ENCODE measurements at places on chromosomes 2 and 18.

DNA sequence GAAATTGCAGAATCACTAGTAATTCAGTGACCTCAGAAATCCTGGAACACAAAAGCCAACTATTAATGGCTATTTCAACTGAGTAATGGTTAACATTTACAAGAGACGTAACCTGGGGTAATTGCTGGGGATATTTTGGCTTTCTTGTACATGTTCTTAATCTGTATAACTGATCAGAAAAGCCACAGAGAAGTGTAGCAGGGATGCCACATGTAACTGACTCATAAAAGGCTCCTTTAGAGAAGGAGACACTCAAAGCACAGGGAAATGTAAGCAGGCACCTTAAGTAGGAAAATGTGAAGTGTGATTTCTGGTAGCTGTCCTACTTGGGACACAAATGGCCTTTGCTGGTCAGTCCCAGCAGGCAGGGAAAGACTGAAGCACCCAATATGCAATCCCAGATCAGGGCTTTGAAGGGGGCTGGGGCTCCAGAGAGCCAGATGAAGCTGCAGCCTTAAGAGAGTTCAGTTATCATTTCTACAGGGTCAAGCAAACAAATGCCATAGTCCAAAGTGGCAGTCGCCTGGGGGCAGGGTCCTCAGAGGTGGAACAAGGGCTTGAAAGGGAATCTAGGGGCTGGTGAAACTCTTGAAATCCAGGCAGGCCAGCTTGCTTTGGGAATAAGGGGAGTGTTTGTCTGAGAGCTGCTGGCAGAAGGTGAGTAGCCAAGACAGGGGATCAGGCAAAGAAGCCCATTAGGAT is 7.2 kb upstream of the SPOPL start:
- no peak for DNase-seq

DNA sequence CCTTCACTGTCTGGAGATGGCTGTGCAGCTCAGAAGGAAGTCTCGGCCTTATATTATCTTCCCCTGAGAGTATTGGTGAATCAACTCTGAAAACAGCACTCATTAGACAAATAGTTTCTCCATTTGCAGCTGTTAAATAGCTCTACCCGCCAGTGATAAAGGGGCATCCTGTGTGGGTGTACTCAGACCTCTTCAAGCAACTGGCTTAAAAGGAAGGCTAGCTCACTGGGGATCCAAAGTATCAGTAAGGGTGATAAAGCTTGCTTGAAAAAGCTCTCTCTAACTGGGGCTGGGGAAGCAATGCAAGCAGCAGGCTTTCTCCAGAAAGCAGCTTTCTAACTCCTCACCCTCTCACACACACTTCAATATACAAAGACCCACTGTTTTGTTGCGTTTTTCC is 64.9 kb upstream of the PSMD14 start:
- no peak for DNase-seq

DNA sequence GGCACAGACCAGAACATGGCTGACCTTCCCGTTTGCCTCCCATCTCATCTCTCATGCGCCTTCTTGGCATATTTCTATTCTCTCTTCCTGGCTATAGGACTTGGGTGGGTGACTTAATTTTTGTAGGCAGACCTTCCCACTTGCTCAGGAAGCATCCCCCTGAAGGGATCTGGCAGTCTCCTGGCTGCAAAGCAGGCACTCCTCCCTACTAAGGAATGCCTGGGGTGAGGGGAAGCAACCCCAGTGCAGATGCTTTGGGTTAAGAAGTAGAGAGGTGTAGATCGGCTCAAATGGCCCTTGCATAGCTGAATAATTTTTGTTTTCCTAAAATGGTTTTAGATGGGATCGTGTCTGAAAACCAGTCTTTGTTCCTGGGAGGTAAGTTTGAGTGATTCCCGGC is 17.6 kb downstream of the MCFD2 start:
- DNase-seq = no peak

- DNase-seq = no peak
These were observed 14.8 kb downstream of the MOGAT1 start for GRCh38 chr2:222686086-222686750.

GRCh38 chr2:238946318-238947242 is 98.7 kb downstream of the TWIST2 start:
- DNase-seq = no peak

DNA sequence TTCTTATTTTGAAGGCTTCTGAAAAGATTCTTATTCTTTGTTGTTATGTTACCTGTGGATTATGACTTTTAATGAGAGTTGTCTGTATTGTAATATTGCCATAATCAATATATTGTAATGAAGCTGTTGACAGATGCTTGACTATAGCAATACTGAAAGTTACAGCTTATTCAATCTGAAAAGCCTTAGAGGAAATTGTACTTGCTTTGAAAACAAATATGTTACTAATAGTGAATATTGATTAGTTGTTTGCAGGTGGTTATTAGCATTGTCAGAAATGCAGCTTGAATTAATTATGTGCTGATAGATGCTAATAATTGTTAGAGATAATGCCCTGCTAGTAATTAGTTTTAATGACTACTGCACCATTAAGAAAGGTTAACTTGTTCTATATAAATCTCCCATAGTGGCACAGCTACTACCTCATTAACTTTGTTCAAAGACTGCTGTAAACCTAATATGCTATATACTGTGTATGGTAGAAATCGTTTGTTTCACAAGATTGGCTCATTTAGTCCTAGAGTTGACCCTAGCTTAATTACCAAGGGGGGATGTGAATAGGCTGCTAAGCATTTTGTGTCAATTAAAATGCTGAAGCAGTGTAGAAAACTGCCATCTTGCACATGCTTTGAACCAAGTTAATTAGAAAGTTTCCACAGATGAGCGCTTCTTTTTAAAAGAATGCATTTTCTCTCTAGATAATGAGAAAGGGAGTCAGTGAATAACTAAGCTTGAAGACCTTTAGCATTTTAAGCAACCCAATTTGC is 30.5 kb downstream of the SLC39A10 start:
- no peak for DNase-seq

DNA sequence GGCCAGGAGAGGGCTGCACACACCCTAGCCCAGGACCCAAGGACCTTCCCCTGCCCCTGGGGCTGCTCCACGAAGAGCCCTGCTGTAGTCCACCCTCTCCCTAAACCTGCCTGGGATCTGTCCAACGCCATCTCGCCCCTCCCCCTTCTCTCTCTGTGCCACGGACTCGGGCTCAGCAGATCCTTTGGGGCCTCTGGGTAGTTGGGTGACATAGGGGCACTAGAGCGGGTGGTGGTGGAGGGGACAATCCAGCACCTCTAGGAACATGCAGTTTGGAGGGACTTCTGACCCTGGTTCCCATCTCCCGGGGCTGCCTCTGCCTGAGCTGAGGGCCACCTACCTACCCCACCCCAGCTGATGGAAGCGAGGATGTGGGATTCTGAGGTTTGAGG is 7.3 kb upstream of the CRYBA2 start:
- no peak for DNase-seq

- no peak for DNase-seq
These were observed 112.2 kb upstream of the COPS8 start for GRCh38 chr2:236973343-236973980.

- no peak for DNase-seq
These were observed 3.4 kb upstream of the PDCD1 start for GRCh38 chr2:241862093-241862492.

GRCh38 chr2:230575642-230576324 is 136.9 kb upstream of the CAB39 start:
- DNase-seq = no peak

DNA sequence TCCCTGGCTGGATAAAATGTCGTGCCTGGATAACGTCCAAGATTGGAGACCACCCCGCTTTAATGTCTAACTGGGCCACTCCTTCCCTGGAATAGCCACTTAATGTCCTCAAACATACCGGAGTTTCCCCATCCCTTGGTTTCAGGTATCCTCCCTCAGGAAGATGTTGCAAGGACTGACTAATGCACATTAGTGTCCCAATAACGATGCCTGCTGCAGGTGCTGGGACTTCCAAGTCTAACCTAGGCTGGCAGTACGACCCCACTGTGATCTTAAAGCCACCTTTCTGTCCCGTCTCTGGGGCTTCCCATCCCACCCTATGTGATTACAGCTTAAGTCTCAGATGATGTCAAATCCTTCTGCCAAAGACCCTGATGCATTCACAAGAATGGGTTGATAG is 1.1 kb upstream of the ATP6V1C2 start:
- no peak for DNase-seq

GRCh38 chr18:57080479-57080878 is 66.4 kb upstream of the BOD1L2 start:
- no peak for DNase-seq

DNA sequence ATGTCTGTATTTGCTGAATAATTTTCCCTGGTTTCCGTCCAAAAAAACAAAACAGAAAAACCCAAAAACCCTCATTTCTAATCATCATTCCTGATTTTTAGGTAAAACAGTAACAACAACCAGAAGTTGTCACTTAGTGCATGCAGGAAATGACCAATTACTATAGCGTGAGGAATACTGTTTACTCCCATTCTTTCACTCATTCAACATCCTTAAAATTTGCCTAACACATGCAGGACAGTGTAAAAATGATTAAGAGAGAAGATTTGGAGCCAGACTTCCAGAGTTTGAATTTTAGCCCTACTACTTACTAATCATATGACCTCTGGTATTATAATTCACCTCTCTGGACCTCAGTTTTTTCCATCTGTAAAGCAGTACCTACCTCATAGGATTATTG is 83.1 kb downstream of the FIGN start:
- DNase-seq = no peak

DNA sequence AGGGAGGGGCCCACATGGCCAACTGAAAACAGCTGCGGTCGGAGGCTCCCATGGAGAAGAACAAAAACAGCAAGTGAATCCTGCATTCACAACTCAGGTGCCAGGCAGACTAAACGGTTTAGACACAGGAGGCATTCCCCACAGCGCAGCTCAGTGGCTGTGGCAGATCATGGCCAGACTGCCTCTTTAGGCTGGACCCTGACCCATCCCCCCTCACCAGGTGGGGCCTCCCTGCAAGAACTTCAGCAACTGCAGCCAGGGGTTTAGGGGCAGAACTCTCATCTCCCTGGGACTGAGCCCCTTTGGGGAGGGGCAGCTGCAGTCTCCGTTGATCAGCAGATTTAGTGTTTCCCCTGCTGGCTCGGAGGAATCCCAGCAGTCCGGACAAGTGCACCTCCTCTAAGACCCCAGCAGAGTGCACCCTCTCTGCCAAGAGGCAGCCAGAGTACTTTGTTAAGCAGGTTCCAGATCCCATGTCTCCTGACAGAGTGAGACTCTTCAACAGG is 346.7 kb downstream of the SS18 start:
- DNase-seq = no peak

DNA sequence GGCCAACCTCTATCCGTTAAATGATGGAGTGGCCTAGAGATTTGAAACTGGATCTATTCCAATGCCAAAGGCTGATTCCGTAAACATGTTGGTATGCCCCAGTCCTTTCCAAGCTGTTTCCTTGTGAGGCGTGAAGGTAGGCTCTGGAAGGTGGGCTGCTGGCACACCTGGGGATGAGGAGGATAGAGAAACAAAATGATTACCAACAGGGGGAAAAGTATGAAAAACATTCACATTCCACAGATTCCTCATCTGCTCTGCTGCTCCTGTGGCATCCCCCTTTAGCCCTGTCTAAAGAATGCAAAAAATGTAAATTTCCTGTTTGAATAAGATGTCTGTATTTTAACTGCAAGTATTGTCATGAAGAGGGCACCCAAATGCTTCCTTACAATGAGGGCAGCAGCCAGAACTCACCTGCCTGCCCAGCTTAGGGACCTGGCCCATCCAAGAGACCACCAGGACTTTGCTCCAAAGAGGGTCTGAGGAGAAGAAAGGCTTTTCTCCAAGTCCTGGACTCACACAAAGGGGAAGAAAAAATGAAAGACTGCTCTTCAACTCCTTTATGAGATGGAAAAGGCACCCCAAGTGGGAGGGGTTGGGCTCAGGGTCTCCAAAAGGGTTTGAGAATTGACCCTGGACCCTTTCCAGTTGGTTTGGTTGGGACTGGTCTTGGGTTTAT is 132.3 kb upstream of the PELI1 start:
- DNase-seq = no peak

DNA sequence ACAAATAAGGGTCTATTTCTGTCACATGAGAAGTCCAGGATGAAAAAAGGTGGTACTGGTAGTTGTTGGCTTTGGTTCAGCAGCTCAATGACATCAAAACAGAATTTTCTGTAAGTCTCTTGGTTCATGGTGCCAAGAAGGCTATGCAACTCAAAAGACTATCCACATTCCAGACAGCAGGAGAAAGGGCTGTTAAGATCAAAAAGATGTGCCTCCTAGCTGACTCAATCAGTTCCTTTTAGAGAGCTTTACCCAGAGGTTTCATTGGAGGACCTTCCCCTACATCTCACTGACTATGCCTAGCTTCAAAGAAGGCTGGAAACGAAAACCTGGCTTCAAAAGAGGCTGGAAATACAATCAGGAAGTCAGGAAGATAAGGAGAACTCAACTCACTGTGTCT is 98.0 kb downstream of the DYM start:
- DNase-seq = no peak

- peak; percentile 65 for DNase-seq
These were observed 174.2 kb downstream of the MIB1 start for GRCh38 chr18:21914739-21915319.

DNA sequence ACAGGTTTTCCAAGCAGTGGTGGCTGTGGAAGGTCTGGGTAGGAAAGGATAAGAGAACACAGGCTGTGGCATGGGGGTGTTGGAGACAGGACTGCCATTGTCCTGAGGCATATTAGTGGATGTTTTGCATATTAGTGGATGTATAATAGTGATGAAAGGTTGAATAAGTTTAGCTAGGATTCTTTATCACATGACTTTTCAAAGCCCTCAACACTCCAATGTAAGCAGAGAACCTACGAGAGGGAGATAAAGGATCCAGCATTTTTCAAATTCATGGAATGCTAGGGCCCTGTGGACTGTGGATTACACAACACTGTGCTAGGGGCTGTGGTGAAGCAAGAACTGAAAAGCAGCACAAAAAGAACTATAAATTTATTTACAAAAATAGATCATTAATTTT is 63.2 kb downstream of the POLE4 start:
- DNase-seq = no peak

GRCh38 chr2:178397002-178397605 is 53.9 kb downstream of the PRKRA start:
- no peak for DNase-seq

- peak; percentile 99 for DNase-seq
These were observed 82.2 kb downstream of the ADD2 start for GRCh38 chr2:70685771-70686171.

DNA sequence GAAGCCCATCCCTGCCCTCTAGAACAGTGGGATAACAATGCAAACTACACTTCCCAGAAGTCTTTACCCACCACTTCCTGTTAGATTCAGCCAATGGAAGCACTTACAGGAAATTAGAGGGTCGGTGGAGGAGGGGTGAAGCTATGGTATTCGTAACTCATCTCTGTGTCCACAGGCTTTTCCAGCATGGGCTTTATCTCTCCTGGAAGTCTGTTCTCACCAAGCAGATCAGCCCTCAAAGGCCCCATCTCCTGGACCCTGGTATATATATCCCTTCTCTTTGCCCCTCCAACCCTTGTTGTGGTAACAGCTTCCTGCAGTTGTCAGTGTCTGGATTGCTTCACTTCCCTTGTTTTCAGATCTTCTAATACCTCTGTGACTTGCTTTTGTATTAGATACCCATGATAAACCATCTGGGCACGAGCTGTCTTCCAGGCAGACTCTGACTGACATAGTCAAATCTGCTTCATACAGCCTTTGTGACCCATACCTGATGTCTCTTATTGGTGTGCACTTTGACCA is 475.0 kb upstream of the POU3F3 start:
- peak; percentile 40 for DNase-seq

Measured in NCI-H524 (cell line).